ENCODE measurements at places on chromosomes 4 and X. TPM values are rescaled to one million over a fixed set of nuclear protein-coding genes. Genes with fewer than 3 reads are reported as not detected.

CDS1 gene
- polyA plus RNA-seq: 24.3 TPM

ADH5 gene
- 262 TPM for polyA plus RNA-seq

NUP54 gene
- 93.6 TPM for polyA plus RNA-seq

HERC6 gene
- 8.8 TPM for polyA plus RNA-seq

IL3RA gene
- 18.7 TPM for polyA plus RNA-seq
